Natural killer cell (primary cell): ENCODE measurements at places on chromosomes 7 and 10. TPM values are rescaled to one million over a fixed set of nuclear protein-coding genes. Genes with fewer than 3 reads are reported as not detected.

Gene SAMD9L
- total RNA-seq, result 62.4 TPM

Gene GPR26
- total RNA-seq, result not detected

Gene ATOH7
- total RNA-seq, result not detected

Gene ANAPC16
- total RNA-seq, result 71.0 TPM

Gene C10orf105
- total RNA-seq, result 0.14 TPM

Gene SKAP2
- 42.4 TPM for total RNA-seq

Gene CH25H
- not detected for total RNA-seq

Gene CPN1
- not detected for total RNA-seq

Gene GPR158
- total RNA-seq, result not detected

Gene OR6B1
- not detected for total RNA-seq

Gene TMEM139
- total RNA-seq, result not detected

Gene VWA2
- total RNA-seq, result not detected

Gene SLC18A3
- not detected for total RNA-seq

Gene OR2A5
- not detected for total RNA-seq

Gene KLF14
- not detected for total RNA-seq

Gene CYP2C9
- total RNA-seq, result not detected

Gene PPP1R9A
- total RNA-seq, result 6.0 TPM

Gene TMEM229A
- not detected for total RNA-seq

Gene NPM3
- total RNA-seq, result 8.2 TPM

Gene GHRHR
- total RNA-seq, result not detected

Gene SPACDR
- 4.1 TPM for total RNA-seq

Gene CNTNAP2
- total RNA-seq, result 1.1 TPM

Gene TCERG1L
- not detected for total RNA-seq

Gene DDC
- total RNA-seq, result not detected

Gene GRID1
- total RNA-seq, result not detected

Gene C10orf143
- 7.1 TPM for total RNA-seq

Gene LGI1
- not detected for total RNA-seq

Gene AOC1
- not detected for total RNA-seq

Gene CDK1
- total RNA-seq, result 2.4 TPM

Gene PTPN20
- total RNA-seq, result 0.78 TPM

Gene LRRN3
- total RNA-seq, result 0.90 TPM

Gene TAS2R41
- total RNA-seq, result not detected

Gene IDI2
- total RNA-seq, result not detected

Gene CTTNBP2
- total RNA-seq, result not detected

Gene PLXDC2
- total RNA-seq, result 21.6 TPM

Gene LRRC4
- total RNA-seq, result 0.79 TPM

Gene APBB1IP
- total RNA-seq, result 119 TPM

Gene ARHGEF5
- total RNA-seq, result 1.8 TPM

Gene PON1
- total RNA-seq, result not detected

Gene IFIT5
- 17.7 TPM for total RNA-seq

Gene NUDT13
- 1.3 TPM for total RNA-seq

Gene ST8SIA6
- total RNA-seq, result 19.7 TPM

Gene SEMA3D
- not detected for total RNA-seq
